SJSA1 (cell line): ENCODE measurements at places on chromosomes 3 and 15. TPM values are rescaled to one million over a fixed set of nuclear protein-coding genes. Genes with fewer than 3 reads are reported as not detected.

DNA sequence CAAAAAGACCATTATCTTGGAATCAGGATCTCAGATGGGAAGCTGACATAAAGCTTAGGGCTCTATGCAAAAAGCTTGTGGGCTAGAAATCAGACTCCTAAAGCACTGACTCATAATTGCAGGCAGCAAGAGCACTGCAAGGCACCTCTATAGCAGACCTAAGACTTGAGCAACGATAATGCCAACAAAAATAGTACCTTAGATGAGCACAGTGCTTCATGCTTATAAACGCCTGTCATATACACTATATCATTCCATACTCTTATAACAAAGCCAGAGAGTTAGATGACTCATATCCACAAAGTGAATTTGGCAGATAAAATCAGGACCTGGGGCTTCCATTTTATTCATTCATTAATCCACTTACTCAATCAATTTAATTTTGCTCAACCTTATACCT is 560.8 kb downstream of the MCTP2 start:
- DNase-seq, result no peak

- DNase-seq, result no peak
Measured at GRCh38 chr3:127673191-127674100, 694 bp downstream of the ABTB1 start.

DNA sequence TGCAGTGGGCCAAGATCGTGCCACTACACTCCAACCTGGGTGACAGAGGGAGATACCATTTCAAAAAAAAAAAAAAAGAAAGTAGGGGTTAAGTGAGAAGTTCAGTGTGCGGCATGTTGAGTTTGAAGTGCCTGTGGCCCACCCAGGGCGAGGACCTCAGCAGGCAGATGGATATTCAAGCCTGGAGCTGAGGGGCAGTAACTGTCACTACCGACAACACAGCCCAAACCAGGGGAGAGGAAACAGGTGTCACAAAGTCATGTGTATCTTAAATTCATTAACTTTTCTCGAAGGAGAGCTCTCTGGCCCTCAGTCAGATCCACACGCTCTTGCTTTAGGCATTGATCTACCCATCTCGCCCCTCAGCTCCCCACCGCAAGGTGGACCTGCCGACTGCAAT is 45.3 kb downstream of the FEM1B start:
- no peak for DNase-seq

Gene MESP1
- 0.26 TPM in 1 of 2 replicates, not detected in the other for total RNA-seq

Gene PPP2R3A
- total RNA-seq, result 13.0 and 13.2 TPM in 2 replicates

Gene CD200
- total RNA-seq, result not detected in 2 replicates
